ENCODE measurements at places on chromosomes 3 and 15.

DNA sequence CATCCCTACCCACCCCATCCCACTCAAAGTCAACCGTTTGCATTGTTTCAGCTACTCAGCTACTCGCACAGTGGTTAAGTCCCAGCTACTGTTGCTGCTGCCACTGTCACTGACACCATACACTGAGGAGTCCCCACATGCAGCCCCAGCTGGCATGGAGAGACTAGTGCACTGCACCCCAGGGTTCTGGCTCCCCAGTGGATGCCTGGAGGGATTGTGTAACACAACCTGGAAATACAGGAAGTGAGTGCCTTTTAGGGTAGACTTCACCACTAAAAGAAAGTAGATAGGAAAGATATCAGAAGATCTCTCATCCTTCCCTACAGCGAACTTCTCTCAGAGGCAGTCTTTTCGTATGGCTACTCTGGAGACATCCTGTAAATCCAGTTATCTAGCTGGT, 169.2 kb upstream of the STRIT1 start:
- no peak for DNase-seq

DNA sequence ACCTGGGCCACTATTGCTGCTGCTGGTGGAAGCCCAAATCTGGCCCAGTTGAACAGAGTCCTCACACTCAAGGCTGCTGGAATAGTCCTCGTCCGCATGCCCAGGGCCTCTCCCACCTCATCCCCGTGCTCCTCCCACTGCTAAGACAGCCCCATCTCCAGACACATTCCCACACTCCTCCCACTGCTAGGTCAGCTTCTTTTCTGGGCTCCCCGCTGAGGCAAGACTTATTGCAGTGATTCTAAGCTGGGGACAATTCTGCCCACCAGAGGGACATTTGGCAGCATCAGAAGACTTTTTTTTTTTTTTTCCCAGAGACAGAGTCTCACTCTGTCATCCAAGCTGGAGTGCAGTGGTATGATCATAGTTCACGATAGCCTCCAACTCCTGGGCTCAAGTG, 35.1 kb downstream of the POC1A start:
- DNase-seq: no peak

DNA sequence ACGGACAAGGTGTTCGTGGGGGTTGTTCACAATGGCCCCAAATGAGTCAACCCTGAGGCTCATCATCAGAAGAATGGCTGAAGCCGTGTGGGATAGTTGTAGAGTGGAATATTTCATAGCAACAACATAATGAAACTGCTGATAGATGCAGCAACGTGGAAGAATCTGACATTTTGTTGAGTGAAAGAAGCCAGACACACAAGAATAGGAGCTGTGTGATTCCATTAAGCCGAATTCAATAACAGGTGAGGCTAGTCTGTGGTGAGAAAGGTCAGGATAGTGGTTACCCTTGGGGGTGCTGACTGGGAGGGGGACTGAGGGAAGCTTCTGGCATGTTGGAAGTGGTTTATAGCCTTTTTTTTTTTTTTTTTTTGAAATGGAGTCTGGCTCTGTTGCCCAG, 144.0 kb downstream of the SMAD6 start:
- no peak for DNase-seq

DNA sequence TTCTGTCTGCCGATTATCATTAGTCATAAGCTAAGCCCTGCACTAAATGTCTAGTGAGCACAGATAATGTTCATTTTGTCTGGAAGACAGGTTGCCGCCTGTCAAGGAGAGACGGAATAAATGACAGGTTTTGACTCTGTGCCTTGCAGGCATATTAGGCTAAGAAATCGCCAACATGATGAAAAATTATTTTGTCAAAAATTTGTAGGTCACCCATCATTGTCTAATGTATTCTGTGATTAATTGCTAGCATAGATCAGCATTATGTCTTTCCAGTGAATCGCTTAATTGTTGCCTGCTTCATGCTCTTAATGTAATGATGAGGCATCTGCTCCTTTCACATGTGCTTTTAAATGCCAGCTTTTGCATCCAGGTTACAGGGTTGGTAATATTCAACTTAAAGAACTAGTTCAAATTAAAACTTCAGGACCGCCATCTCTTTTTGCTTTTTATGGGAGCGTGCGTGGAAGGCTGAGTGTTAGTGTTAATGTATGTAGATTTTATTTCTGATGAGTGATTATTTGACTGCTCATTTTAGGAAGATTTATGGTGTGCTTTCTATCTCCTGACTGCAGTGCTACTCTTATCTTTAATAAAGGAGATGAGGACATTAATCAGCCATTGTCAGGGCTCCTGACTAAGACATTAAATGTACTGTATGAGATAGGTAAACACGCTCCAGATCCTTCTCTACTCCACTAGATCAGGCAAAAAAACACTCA, 120.8 kb upstream of the MEIS2 start:
- no peak for DNase-seq

DNA sequence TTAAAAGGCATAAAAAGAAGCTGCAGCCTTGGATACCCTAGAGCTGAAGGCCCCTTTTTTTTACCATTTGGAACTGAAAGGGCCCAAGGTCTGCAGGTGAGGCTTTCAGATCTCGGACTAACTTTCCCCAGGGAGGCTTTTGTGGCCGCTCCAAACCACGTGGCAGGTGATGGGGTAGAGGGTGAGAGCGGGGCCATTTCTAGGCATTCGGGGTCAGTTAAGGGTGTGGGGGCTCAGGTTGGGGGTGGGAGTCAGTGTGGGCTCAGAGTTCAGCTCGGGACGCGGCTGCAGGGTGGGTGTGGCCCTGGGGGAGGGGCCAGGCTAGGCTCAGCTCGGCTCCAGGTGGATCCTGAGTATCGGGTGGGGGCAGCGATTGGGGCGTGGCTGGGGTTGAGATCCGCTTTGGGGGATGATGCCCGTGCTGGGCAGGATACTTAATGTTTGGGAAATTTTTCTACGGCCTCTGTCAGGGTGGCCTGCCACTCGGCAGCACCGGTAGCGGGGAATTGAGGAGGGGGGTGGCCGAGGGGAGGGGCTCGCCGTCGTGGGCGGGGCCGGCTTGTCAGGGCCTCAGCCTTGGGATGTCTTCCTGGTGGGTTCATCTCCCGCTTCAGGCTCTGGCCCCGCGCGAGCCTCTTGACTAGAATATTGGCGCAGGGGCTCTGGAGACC, 2.5 kb downstream of the KLF13 start:
- DNase-seq: no peak

GRCh38 chr3:125519678-125520562, at the start of gene SNX4:
Gene SNX4 (minus strand): TSS chr3:125520202. CDS start chr3:125520172, 30 bp downstream.
- DNase-seq: peak; percentile 73

- no peak for DNase-seq
Observed at GRCh38 chr3:124619887-124620599, 110.2 kb upstream of the UMPS start.

GRCh38 chr15:37789881-37790280, 144.6 kb upstream of the TMCO5A start:
- no peak for DNase-seq

GRCh38 chr15:57320631-57321220, 55.6 kb upstream of the CGNL1 start:
- no peak for DNase-seq

Data from activated CD8-positive, alpha-beta memory T cell treated with anti-CD3 and anti-CD28 coated beads for 48 hours (primary cell).